ENCODE measurements at places on chromosomes 2 and 18.

- DNase-seq = no peak
Measured at GRCh38 chr2:65799141-65799854, 366.9 kb upstream of the SPRED2 start.

DNA sequence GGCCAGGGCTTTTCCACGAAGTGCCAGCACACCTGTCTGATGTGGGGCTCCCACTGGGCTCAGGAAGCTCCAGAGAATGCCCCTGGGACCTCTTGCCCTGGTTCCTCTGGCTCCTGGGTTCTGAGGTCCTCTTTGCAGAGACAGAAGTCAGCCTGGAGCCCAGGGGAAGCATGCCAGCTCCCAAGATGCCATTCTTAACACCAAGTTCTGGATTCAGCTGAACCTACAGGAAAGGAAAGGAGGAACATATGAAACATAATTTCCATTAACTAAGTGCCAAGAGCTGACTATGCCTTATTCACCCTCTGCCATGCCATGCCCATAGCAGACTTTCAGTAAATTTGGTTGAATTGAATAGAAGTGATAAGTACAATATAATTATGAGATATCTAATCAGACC, 21.9 kb downstream of the FAM124B start:
- DNase-seq = no peak

- no peak for DNase-seq
Measured at GRCh38 chr2:105919191-105919811, 174.6 kb downstream of the NCK2 start.

DNA sequence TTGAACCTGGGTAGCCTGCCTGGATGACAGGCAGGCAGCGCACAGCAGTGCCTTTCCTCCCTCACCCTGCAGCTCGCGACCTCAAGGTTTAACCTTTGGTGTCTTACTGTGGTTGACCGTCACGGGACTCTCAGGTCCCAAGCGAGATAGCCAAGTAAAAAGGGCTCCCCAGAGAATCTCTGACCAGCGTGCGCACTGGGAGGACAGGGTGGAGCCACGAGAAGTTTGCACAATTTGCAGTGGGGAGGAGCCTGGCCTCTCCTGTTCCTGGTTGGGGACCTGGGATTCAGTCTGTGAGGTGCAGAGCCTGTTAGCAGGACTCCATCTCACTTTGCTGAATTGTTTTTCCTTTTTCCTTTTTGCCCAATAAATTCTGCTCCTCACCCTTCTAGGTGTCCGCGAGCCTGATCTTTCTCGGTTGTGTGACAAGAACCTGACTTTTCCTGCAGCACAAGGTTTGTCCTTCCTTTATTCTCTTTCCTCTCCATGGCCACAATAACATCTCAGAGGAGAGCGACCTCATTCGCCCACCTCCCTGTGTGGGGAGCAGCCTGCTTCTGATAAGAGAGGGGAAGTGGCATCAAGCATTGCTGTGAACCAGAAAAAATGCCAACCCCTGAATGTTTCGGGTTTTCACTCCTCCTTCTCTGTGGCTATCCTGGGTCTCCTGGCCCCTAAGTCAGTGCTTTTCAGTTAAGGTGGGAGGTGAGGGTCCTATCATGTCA, 36.2 kb downstream of the POU3F3 start:
- DNase-seq = no peak

GRCh38 chr2:101344137-101344536, 35.6 kb upstream of the RNF149 start:
- DNase-seq = no peak

GRCh38 chr2:15651367-15651727, 59.7 kb downstream of the DDX1 start:
- no peak for DNase-seq

GRCh38 chr2:143704451-143705106, 575.4 kb downstream of the ARHGAP15 start:
- DNase-seq = no peak

- no peak for DNase-seq
Measured at GRCh38 chr2:184402381-184402780, 195.9 kb upstream of the ZNF804A start.

- no peak for DNase-seq
Measured at GRCh38 chr2:18439716-18440115, 120.7 kb downstream of the RDH14 start.

- no peak for DNase-seq
Measured at GRCh38 chr18:80035997-80036396, 1.8 kb downstream of the RBFA start.

GRCh38 chr2:169478745-169479256, 493 bp upstream of the BBS5 start:
- no peak for DNase-seq

- no peak for DNase-seq
Measured at GRCh38 chr2:136932700-136933099, 167.4 kb downstream of the THSD7B start.

- no peak for DNase-seq
Measured at GRCh38 chr2:19753818-19754217, 148.0 kb downstream of the TTC32 start.

DNA sequence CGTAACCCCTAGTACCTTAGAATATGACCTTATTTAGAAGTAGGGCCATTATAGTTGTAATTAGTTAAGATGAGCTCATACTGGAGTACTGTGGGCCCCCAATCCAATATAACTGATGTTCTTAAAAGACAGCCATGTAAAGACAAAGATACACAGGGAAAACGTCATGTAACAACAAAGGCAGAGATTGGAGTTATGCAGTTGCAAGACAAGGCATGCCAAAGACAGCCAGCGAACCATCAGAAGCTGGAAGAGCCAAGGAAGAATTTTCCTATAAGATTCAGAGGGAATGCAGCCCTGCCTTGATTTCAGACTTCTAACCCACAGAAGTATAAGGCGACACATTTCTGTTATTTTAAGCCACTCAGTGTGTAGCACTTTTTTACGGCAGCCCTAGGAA, 55.9 kb upstream of the TLK1 start:
- DNase-seq = no peak

DNA sequence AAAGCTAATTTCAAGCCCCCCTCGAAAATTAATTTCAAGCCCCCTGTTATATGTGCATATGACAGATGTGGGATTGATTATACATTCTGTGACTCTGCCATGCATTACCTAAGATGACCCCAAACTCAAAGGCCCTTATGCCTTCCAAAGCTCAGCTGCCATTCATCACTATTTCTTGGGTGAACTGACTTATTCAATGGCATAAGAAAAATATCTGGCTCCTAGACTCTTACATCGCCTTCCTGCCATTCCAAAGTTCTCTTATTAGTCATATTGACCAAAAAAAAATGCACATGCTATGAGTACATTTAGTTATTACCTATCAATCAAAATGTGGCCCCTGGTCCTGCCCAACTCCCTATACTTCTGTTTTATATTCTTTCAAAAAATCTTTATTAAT, 291.8 kb upstream of the CHAC2 start:
- no peak for DNase-seq

- DNase-seq = no peak
Measured at GRCh38 chr18:13026583-13027270, 35.6 kb downstream of the CEP192 start.

- DNase-seq = no peak
Measured at GRCh38 chr18:51021226-51021965, 8.6 kb upstream of the SMAD4 start.

DNA sequence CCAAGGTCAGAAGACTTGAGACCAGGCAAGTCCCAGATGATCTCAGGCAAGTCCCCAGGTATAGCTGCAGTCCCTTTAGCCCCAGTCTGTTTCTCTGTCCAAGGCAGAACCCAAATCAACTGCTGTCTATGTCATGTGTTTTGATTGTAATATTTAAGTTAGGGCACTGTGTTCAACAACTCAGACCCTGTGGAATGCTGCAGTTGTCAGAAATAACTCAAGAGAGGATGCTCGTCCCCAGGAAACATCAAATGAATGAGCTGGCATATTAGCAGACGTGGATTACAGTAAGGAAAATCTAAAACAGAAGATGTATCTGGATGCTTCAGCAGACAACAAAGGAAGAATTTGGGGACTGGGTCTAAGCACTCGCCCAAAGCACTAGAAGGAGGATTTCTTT, 70.1 kb downstream of the BCL11A start:
- DNase-seq = no peak

- no peak for DNase-seq
Measured at GRCh38 chr2:105682401-105682800, 62.3 kb upstream of the NCK2 start.

GRCh38 chr2:70440621-70441020, 113.0 kb downstream of the TGFA start:
- peak; percentile 14 for DNase-seq

DNA sequence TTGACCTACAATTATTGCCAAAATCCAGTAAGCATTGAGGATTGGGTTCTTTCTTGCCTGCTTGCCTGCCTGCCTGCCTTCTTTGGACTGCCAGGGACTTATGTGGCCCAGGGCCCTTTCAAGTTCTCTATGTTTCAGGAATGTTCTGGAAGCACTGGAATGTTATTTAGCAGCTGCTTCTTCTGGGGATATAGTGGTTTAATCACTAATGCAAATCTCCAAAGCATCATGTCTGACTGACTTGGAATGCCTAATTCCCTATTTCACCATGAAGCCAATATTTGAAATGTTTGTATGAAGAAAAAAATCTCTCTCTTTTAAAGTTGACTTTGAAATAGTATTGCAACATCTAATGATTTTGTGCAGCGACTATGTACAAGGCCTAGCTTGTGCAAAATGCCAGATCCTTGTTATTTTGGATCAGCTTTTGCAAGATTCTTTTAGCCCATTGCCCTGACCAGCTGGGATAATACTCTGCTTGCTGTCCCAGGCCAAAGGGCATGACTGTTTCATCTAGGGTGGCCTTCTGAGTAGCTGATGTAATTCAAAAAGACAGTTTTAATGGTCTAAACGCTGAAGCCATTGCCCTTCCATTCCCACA, 204.6 kb downstream of the RND3 start:
- no peak for DNase-seq

- no peak for DNase-seq
Measured at GRCh38 chr18:79809482-79810192, 11.9 kb downstream of the KCNG2 start.

GRCh38 chr2:64854773-64855237, 134.4 kb upstream of the SLC1A4 start:
- DNase-seq = no peak

DNA sequence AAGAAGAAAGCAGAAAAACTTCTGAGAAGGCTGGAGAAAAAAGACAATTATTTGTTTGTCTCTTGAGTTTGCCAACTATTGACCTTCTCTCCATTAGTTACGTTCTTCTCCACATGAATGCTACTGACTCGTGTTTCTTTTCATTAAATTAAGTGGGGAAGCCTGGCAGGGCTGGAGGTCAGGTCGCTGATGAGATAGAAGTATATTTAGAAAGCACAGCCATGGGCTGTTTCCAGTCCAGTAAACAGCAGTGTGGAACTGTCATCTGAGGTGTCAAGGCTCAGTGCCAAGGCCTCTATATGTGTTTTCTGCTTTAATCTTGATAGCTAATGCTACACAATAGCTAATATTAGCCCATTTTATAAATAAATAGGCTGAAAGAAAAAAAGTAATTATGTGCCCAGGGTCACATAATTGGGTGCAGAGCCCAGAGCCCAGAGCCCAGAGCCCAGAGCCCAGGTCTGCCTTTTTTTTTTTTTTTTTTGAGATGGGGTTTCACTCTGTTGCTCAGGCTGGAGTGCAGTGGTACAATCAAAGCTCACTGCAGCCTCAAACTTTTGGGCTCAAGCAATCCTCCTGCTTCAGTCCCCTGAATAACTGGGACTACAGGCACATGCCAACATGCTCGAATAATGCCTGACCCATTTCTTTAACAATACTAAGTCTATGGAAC, 6.3 kb downstream of the MSGN1 start:
- no peak for DNase-seq

DNA sequence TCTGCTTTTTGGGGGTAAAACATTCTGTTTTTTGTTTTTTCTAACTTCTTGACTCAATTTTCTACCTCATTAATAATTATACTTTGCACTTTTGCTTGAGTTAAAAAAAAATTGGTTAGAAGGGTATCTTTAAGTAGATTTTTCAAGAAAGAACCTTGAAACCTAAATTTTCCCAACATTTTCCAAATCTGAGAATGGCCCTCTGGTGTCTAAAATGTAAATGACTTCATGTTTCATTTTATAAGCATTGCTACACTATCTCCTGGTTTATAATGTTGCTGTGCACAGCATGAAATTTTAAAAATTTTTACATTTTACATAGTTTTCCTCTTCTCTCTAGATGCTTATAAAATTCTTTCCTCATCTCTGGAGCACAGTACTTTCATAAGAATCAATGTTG, 14.2 kb downstream of the EIF2AK2 start:
- no peak for DNase-seq

- no peak for DNase-seq
Measured at GRCh38 chr2:242030226-242030575, 160.7 kb downstream of the RTP5 start.

DNA sequence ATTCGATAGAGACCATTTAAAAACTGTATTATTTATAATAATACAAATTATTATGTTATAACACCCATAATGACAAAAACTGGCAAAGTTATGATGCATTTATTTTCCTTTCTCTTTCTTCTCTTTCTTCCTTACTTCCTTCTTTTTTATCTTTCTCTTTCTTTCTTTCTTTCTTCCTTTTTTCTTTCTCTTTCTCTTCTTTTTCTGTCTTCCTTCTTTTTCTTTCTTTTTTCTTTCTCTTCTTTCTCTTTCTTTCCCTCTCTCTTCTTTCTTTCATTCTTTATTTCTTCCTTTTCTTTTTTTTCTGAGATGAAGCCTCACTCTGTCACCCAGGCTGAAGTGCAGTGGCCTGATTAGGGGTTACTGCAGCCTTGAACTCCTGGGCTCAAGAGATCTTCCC, 27.5 kb upstream of the ZNF516 start:
- DNase-seq = no peak

DNA sequence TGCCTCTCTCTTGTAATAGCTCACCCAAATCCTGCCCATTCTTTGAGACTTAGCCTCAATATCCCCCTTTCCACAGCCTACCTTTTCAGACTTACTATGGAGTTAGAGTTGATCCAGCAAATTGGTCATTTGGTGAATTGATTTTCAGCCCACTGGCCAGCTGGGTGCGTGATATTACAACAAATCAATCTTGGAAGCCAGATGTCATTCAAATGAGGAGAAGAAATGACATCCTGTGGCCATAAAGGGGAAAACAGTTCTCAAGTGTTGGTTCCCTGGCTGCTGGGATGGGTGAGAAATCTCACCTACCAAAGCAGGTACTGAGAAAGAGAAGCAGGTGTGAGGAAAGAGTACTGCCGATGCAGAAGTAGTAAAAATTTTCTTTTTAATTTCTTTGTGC, 36.7 kb upstream of the FOXI3 start:
- no peak for DNase-seq

DNA sequence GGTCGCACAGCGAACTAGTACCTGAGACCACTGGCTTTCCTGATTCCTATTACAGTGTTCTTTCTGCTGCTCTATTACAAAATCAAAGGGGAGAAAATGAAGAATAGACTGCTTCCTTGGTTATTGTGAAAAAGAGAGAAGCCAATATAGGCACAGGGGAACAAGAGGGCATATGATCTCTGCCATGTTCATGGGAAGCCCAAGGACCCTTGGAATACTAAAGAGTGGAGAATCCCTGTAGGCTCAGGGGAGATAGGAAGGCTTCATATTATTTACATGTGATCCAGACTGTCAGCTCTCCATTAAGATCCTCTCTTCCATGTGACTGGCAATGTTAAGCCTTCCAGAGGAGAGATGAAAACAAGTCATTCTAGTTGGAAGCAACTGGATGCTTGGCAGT, 135.7 kb upstream of the MYCN start:
- DNase-seq = no peak

- no peak for DNase-seq
Measured at GRCh38 chr18:2920546-2921343, 73.9 kb downstream of the EMILIN2 start.

GRCh38 chr2:231530099-231531011, at the start of gene NMUR1:
Gene NMUR1 (minus strand): TSS chr2:231530445. CDS start chr2:231530361, 84 bp downstream.
- no peak for DNase-seq

GRCh38 chr18:10197097-10197496, 257.3 kb upstream of the APCDD1 start:
- DNase-seq = no peak
